NCI-H460 (cell line): ENCODE measurements at places on chromosomes 11 and 22. TPM values are rescaled to one million over a fixed set of nuclear protein-coding genes. Genes with fewer than 3 reads are reported as not detected.

KRTAP5-2 gene
- total RNA-seq: not detected in 2 replicates

ARHGAP32 gene
- total RNA-seq: 10.7 and 12.4 TPM in 2 replicates

OR4A5 gene
- total RNA-seq: not detected in 2 replicates

ART1 gene
- not detected in 2 replicates for total RNA-seq
